ENCODE measurements at places on chromosomes 6 and 20. TPM values are rescaled to one million over a fixed set of nuclear protein-coding genes. Genes with fewer than 3 reads are reported as not detected.

DNA sequence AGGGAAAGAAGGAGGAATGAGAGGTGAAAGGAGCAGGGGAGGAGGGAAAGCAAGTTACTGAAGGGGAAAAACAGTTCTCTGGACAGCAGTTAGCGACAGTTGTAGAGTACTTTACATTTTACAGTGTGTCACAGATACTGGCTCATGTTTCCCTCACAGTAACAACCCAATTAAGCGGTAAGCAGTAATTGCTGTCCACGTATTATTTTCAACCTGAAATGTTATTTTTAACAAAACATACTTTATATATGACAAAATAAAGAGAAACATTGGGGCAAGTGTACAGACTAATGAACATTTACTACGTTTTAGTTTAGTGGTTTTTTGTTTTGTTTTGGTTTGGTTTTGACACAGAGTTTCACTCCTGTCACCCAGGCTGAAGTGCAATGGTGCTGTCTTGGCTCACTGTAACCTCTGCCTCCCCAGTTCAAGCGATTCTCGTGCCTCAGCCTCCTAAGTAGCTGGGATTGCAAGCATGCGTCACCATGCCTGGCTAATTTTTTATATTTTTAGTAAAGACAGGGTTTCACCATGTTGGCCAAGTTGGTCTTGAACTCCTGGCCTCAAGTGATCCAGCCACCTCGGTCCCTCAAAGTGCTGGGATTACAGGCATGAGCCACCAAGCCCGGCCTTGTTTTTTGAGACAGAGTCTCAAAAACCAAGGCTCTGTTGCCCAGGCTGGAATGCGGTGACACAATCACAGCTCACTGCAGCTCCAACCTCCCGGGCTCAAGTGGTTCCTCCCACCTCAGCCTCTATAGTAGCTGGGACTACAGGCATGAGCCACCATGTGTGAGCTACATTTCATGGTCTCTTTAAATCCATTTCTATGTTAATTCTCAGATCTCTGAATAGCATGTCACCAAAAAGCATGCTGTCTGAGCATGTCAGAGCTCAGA lies 22.6 kb upstream of the BTN3A2 start:
- no peak for DNase-seq

DNA sequence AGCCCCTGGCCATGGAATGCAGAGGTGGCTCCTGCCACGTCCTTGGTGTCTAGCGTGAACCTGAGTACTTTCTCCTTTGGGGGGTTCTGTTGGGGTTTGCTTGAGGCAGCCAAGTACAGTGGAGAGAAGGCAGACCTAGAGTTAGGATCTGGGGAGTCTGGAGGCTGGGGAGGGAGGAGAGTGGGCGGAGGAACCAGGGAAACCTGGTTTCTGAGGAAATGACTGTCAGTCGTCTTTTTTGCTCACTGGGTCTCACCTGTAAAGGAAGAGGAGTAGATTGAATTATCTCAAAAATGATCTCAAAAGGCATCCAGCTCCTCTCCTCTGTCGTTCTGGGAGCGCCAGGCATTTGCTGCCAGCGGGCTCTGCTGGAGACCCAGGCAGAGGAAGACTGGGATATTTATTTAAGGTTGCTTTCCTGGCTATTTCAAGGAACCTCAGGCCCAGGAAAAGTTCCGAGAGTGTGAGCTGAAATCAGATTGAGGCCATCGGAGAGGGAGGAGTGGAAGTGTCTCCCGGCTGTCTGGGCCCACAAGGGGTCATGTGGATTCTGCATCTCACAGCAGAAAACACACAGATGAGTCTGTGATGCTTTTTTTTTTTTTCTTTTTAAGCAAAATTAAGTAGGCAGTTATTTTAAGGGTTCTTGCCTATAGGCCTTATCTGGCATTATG lies 16.1 kb downstream of the EPB41L1 start:
- no peak for DNase-seq

The WFDC5 gene
- total RNA-seq, result not detected

DNA sequence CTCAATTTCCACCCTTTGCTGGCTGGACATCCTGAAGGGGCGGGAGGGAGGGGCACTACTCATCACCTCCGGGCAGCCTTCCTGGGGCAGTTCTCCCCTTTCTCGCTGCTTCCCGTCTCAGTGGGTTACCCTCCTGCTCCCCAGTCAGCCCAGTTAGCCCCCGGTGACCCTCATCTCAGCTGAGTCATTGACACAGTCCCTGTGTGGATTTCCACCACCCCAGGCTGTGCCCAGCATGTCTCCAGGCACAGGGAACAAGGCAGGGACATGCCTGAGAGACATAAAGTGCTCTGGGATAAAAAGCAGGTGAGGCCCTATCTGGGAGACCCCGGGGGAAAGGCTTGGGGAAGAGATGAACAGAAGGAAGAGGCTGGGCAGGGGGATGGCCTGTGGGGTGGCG lies 29.9 kb upstream of the HMGA1 start:
- no peak for DNase-seq

GRCh38 chr6:3109761-3110160 lies 8.8 kb upstream of the BPHL start:
- no peak for DNase-seq

The SYCP2L gene
- total RNA-seq, result 0.33 TPM

DNA sequence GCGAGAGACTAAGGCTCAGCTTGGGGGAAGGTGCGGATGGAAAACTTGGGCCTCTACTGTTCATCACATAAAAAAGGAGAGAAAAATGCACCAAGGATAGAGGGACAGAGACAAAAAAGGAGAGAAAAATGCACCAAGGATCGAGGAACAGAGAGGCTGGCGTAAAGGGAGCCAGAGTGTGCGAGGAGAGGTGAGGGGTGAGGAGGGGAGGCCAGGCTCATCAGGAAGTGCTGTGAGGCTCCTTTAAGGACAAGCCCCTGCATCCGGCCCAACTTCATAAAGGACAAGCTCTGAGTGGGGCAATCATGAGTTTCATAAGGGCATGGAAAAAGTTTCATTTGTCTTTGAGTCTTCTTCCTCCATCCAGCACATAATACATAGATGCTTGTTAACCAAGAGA lies 117.2 kb upstream of the NXT1 start:
- no peak for DNase-seq

GRCh38 chr6:11460837-11461661 lies 76.5 kb upstream of the TMEM170B start:
- no peak for DNase-seq

The RIMS4 gene
- 0.11 TPM for total RNA-seq

DNA sequence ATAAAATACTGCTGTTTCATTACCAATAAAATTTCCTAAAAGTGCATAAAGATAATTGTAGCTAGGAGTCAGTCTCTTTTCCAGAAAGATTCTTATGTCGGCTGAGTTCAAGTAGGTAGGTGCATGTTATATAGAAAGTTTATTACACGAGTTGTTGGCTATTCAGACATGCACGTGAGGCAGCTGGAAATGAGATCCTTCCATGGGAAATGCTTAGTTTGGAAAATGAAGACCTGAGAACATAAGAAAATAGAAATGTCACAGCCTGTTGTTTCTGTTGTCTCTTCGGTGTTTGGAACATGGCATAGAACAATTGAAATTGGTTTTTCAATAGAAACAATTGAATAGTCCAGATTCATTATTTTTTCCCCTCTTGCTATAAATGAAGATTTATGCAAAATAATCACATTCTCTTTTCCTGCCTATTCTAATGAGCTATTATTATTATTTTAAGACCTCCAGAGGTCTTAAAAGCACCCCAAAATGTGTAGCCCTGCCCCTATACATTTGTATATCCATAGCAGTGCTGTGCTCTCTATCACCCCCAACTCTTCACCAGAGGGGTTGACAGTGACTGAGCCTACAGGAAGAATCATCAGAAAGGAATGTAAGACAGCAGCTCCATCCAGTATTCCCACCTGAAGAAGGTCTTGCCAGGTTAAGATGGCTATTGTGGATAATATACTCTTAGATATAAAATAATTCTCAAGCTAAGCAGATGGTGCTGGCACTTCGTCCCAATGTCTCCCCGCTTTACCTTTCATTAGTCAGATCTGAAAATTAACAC lies 82.2 kb downstream of the ZDHHC14 start:
- DNase-seq, result no peak

The GRM1 gene
- total RNA-seq, result 6.7 TPM

The CYP39A1 gene
- total RNA-seq, result 5.4 TPM

DNA sequence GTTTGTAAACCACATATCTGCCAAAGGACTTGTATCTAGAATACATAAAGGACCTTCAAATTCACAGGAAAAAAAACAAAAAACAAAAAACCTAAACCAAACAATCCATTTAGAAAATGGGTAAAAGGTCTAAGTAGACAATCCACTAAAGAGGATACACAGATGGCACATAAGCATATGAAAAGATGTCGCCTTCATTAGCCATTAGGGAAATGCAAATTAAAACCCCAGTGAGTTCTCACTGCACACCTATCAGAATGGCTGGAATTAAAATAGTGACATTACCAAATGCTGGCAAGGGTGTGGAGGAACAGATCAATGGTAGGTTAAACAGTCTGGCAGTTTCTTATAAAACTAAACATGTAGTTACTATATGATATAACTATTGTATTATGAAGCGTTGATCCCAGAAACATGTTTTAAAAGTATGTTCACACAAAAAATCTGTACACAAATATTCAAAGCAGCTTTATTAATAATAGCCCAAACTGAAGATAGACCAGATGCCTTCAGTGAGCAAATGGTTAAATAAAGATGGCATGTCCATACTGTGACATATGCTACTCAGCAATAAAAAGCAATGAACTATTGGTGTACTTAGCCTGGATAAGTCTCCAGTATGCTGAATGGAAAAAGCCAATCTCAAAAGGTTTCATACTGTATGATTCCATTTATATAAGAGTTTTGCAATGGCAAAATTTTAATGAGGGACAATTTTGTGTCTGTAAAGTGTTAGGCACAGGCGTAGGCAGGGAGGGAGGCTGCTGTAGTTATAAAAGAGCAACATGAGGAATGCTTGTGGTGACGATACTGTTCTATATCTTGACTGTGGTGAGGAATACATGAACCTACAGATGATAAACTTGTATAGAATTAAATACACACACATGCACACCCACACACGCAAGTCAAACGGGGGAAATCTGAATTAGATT lies 43.9 kb downstream of the PLCB1 start:
- DNase-seq, result no peak

GRCh38 chr20:6852478-6852877 lies 85.0 kb downstream of the BMP2 start:
- no peak for DNase-seq

The SLC17A1 gene
- total RNA-seq, result not detected

DNA sequence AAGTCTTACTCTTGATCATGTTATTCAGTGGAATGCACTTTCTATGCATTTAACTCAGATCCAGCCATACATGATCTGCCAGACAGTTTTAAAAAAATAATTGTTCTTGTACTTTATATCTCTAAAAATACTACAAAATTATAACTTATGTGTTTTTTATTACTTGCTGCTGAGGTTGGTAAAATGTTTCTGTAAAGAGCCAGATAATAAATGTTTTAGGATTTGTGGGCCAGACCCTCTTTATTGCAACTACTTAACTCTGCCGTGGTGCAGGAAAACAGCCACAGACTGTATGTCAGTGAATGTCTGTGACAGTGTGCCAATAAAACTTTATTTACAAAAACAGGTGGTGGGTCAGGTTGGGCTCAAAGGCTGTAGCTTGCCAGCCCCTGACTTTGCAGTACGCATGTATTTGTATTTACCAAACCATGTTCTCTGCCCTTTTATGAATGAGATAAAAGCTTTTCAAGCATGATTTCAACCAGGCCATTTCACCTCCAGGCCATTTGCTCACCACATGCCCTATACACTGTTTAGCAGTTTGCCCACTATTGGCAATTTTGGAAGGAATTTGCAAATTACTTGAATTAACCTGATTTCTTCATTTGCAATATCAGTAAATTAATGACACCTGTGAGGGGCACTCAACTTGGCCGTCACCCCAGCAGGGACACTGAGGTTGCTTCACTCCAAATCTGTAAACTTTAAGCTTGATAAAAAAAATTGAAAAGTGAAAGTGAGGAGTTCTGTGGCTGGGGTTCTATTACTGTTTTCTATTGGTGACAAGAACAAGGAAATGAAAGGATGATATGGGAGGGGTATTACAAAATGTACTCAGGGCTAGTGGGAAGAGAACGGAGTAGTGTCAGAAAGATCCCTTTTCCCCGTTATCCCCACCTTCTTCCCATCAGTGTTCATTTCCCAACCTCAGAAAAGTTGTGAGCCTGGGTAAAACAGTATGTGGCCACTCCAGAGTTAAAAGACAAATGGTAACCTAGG lies 133.4 kb downstream of the CEBPB start:
- no peak for DNase-seq

The ASCC3 gene
- total RNA-seq, result 16.7 TPM

DNA sequence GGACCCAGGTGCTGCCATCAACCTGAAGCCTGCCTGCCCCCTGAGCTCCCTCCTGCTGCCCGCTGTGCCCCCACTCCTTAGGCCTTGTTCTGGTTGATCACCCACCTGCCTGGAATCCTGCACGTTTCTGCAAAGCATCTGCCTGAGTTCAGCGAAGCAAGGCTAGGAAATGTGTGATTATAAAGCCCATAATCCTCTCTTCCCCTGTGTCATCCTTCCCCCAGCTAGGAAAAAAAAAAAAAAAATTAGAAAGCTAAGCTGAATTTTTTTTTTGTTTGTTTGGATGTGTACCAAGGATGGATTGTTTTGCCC lies 93.2 kb downstream of the FOXA2 start:
- DNase-seq, result no peak

GRCh38 chr20:35618263-35619131 lies 2.9 kb downstream of the SPAG4 start:
- DNase-seq, result no peak

DNA sequence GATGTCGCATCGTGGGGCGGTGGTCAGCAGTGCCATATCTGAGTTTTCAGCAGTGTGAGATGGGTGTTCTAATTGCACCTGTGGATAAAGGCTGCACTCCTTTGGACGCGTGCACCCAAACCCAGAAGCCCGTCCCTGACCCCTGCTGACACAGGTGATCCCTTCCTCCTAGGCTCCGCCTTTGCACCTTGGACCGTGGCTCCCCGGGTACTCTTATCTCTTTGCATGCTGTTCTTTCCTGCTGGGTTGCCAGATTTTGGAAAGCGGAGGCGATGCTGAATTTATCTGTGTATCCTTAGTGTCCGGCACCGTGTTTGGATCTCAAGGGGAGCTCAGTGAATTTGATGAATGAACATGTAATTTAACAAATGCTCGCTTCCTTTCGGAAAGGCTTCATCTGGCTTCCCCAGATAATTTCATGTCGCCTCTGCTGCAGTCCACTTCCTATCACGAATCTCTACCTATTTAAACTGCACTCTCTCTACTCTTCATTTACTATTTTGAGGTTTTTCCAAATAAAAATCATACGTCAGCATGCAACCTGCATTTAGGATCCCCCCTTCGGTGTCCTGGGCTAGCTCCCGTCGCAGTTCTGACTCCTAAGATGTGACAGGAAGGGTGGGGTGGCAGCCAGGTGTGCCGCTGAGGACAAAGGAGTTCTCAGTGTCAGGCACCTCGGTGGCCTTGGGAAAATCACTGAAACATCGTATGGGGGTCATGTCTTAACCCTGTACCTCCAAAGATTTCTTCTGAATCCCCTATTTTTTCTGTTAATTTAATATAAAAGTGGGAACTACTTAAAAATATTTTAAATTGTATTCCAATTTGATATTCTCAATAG lies 753 bp upstream of the PERP start:
- no peak for DNase-seq

The DSP gene
- 322 TPM for total RNA-seq

GRCh38 chr6:97456070-97456469 lies 173.1 kb upstream of the MMS22L start:
- no peak for DNase-seq

The PCED1A gene
- total RNA-seq, result 9.4 TPM

The CST7 gene
- total RNA-seq, result 0.66 TPM

The SAMD5 gene
- 0.33 TPM for total RNA-seq

Data from left ventricle myocardium inferior (tissue), 1 donor.